ENCODE measurements at places on chromosomes 2 and 18.

DNA sequence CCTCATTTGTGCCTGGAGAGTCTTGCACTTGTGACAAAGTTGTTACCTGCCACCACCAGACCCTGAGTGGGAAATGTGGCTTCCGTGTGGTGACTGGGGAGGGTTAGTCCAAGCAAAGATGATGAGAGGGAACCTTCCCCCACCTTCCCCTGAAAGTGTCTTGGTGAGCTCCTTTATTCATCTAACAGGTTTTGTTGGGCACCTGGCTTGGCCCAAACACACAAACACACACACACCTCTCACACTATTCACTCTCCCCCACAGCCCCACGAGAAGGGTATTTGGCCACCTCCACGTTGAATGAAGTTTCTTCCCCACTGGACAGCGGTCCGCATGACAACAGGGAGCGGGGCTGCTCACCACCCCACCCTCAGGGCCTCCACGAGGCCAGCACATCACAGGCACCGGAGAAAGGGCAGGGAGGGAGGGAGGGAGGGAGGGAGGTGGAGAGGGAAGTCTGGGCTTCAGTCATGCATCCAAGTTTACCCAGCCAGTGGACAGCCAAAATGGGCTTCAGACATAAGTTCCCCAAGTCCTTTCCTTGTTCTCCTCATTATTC, 1.4 kb downstream of the CIB4 start:
- DNase-seq, result no peak

DNA sequence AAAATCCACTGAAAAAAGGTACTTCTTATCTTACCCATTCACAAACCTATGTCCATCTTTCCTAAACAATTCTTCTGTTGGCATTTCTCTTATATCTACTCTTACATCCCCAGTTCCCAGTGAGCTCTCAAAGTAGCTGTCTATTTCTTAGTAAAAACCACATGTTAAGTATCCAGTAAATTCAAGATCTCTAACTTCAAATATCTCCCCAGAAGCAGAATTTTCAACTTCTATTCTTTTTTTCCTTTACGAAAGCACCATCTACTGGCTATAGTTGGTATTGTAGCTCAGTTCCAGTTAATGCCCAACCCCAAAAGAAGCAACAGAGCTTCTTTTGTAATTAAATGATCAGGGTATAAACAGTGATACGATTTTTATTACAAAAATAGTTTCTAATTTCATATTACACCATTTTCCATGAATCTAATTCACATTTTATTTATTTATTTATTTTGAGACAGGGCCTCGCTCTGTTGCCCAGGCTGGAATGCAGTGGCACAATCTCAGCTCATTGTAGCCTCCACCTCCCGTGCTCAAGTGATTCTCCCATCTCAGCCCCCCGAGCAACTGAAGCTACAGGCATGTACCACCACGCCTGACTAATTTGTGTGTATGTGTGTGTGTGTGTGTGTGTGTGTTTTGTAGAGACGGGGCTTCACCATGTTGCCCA, 28.5 kb downstream of the HRH4 start:
- peak; percentile 66 for DNase-seq

GRCh38 chr2:110157153-110157793, 41.7 kb upstream of the MALL start:
- DNase-seq, result peak; percentile 80

- DNase-seq, result no peak
Observed at GRCh38 chr18:55245211-55245614, 286.0 kb upstream of the CCDC68 start.

GRCh38 chr18:12308386-12309100, 502 bp downstream of the TUBB6 start:
- peak; percentile 70 for DNase-seq

All from stomach (tissue), 19 donors.